ENCODE measurements at places on chromosomes 5 and 9.

GRCh38 chr9:99239341-99240060, 17.4 kb downstream of the SEC61B start:
- no peak for DNase-seq

DNA sequence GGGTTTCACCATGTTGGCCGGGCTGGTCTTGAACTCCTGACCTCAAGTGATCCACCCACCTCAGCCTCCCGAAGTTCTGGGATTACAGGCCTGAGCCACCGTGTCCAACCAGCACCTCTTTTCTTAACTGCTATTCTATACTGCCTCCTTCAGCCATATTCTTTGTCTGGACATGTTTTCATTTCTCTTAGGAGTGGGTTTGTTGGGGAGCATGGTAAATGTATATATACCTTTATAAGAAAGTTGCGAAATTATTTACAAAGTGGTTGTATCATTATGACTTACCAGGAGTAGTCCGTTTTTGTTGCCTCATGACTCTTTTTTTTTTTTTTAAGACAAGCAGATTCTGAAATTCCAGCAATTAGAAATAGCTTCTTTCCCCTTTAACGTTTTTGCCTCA, 38.7 kb downstream of the CDC42SE2 start:
- no peak for DNase-seq

DNA sequence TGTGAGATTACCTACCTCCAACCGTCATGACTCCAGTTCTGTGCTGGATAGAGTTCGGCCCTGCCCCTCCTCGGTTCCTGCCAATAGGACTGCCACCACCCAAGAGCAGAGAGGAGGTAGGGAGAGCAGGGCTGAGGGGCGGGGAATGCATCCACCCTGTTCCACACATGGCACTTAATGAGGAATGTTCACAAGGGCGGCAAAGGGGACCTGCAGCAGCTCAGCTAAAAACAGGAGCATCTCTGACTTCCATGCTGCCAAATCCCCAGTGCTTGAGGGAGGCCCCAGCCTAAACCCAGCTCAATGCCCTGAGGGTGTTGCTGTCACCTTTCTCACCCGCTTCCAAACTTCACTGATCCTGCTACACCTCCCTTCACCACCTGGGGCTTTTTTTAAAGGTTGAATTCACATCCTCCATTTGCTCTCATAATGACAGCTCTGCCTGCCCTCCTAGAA, 7.8 kb upstream of the DELE1 start:
- no peak for DNase-seq

DNA sequence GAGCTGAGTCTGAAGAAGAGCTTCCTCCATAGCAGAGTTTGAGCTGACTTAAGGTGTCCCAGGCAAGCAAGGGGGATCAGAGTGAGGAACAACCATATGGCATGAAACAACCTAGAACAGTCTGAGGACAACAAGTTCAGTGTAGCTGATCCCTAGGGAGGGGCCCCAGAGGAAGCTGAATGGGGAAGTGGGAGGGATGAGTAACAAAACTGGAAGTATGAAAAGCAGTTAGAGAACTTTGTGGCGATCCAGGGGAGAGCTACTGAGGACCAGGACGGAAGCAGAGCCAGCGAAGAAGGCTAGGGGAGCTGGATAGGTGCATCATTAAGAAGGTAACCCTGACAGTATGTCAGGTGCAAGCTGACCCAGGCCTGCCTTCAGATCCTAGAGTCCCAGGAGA, 580.8 kb downstream of the BNC2 start:
- no peak for DNase-seq

GRCh38 chr5:149550594-149551226, 529 bp downstream of the CSNK1A1 start:
- DNase-seq, result no peak

GRCh38 chr5:84215521-84215920, 169.2 kb downstream of the EDIL3 start:
- no peak for DNase-seq

DNA sequence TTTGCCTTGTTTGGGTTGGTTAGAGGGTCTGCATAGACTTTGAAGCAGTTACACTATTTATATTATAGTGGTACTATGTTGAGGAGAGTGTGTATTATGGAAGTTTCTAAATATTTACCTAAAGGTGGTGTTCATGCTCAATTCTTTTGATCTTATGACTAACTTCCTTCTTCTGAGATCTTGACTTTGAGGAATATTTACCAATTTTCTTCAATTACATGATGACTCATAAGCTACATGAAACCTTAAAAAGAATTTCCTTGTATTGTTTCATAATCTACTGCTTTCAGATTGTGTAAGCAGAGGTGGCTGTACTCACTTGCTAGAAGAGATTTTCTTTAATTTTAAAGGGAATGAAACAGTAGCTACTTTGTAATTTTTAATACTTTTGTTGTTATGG, 276.1 kb downstream of the TAF11L14 start:
- DNase-seq, result no peak

DNA sequence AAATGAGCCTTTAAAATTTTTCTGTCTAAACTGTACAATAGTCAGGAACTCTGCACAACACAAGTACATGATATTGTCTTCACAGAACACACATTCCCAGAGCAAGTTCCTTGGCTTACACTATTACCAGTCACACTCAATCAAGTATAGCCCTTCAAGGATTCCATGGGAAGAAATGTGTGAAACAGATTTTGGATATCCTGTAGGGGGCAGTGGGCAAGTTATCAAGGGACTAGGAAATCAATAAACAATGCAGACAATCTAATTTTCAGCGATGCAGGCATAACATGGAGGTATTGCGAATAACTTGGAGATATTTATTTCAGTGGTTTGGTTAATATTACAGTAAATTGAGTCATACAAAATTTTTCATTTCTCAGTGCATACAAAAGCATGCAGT, 1171.5 kb upstream of the NUDT12 start:
- DNase-seq, result no peak

GRCh38 chr5:158121678-158122077, 262.7 kb upstream of the CLINT1 start:
- DNase-seq, result no peak

GRCh38 chr9:83639266-83639665, 16.3 kb downstream of the IDNK start:
- no peak for DNase-seq

DNA sequence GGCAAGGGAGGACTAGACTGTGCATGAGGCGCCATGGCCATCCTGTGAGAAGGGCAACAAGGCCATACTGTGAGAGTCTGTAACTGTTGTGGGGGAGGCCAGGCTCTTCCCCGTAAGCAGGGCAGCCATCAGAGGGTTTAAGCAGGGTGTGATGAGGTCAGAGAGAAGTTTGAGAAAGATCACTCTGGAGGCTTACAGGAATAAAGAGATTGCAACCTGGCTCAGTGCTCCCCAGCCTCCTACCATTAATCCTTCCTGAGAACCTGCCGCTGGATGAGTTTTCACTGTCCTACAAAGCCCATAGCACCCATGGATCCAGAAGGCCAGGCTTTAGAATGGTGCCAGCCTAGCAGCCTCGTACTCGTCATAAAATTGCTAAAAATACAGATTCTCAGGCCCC, 14.4 kb upstream of the TRMT10B start:
- DNase-seq, result no peak

DNA sequence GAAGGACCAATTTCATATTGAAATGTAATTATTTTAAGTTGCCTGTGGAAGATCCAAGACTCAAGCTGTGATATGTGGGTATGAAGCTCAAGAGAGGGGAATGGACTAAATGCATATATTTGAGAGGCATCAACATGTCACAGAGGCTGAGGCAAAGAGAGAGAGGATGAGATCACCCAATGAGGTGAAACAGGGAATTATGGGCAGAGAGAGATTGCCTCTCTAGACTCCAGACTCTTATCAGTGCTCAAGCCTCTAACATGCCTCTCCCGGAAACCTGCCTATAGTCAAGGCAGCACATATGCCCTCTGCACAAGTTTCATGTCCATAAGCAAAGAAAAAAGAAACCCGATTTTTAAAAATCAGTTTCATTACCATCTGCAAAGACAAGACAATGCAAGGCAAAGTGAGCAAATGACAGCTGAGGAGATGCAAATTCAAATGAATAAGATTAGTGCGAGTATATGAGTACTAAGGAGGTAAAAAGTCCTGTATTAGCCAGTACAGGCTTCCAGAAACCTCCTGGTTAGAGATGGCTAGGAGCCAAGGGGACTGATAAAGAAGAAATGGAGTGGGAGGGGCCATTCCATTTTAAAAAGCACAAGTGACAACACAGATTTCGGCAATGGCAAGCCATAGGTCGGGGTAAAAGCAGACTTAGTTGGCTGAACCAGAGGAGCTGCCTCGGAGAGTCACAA, 9.4 kb downstream of the APTX start:
- no peak for DNase-seq

- no peak for DNase-seq
These were observed 180.0 kb upstream of the KLF9 start for GRCh38 chr9:70594386-70594944.

DNA sequence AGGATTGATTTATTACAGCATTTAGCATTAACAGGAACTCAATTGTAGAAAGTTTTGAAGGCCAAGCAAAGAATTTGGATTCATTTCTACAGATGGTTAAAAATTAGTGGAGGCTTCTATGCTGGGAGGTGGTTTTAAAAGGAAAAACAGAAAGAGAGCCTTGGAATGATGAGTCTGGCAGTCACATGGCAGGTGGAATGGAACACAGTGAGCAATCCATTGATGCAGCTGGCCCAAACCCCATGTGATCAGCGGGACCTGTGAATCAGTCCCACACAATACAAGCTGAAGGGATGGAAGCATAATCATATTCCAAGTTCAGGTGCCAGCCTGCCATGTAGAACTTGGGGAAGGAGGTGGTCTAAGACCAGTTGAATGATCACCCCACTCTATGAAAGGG, 147.9 kb downstream of the PIP5K1B start:
- DNase-seq, result no peak

DNA sequence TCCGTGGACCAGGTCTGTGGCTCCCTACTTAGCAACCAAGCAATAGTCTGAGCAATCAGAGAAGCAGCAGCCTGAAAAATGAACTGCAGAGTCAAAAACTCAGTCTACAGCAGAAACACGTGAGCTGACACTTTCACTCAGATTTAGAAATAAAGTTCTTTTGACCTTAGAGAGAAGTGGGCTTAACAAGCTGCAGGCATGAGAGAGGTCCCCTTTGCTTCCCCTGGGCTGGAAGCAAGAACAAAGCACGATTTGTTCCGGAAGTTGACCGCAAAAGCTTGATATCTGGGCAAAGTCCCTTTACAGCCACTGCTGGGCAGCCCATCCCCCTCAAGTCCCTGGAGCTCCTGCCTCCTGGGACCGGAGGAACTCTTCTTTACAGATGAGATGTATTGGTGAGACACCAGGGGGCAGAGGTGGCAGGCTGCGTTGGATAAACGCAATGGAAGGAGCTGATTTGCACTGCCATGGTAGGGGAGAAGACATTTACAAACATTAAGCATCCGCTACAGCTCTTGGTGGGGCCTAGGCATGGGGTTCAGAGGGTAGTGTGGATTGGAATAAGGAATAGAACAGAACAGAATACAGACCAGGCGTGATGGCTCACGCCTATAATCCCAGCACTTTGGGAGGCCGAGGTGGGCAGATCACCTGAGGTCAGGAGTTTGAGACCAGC, 5.8 kb upstream of the SOWAHA start:
- no peak for DNase-seq

GRCh38 chr9:526904-527591, 312.4 kb downstream of the DOCK8 start:
- no peak for DNase-seq

DNA sequence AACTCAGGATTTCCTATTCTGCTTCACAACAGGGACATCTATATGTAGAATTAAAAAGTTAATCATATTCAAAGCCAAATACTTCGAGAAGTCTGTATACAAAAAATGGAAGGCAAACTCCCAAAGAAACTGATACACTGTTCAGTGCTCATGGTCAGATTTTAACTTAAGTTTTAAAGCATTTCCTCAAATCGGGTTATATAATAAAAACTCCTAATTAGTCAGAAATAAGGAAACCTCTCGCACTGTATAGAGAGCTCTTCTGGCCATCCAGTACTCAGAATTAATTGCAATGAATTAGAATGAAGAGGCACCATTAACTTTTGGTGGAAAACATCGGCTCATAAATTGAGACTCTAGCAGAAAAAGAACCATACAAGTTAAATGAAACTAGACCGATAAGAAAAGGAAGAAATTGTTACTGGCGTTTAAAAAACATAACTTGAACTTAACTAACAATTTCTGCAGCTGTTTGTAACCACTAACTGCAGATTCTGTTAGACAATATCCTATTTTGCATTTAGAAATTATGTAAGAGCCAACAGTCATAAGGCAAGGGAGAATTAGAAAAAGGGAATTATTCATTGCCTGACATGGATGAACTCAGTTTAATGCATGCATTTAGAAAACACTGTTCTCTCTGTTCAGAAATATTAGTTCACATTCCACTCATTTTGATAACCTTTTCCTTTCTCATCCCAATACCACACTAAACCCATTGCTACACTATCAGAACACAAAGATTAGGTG, 96.6 kb downstream of the FNBP1 start:
- DNase-seq, result no peak

DNA sequence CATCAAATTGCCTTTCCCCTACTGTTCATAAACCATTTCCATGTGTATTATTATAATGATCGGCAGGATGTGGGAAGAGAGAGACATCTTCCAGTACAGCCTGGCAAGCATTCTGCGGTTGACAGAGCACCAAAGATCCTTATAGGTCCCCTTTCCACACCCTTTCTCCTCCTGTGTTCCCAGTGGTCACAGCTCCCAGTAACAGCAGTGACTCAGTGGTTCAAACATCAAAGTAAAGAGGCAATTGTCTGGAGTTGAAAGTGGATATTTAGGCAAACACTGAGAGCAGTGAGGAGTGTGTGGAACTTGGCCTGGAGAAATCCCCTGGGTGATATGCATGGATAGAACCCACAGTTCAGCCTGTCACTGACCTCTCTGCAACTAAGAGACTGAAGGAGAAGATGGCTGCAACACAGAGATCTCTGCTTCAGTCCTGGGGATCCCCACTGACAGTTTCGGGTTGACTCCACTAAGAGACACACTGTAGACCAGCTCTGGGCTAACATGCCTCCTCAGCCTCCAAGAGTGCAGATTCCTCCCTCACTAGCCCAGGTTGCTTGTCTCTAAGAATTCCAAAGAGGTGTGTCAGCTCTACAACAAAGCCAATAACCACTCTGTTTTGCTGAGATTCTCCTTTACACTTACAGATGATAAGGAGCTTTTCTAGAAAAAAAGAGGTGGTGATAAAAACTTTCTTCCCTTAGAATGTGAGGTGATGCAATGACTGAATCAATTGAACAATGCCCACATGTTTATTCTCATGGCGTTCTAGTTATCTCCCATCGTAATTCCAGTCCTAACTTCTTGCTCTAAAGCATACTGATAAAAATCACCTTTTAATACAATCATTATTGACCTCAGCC, 94.4 kb upstream of the IL6ST start:
- peak; percentile 32 for DNase-seq

- no peak for DNase-seq
These were observed 156.2 kb upstream of the CCDC152 start for GRCh38 chr5:42600441-42600840.

- no peak for DNase-seq
These were observed 196.3 kb downstream of the FBXO4 start for GRCh38 chr5:42121401-42121800.

- DNase-seq, result no peak
These were observed 90.4 kb downstream of the PGM5 start for GRCh38 chr9:68446836-68447235.

Data from stimulated activated CD4-positive, alpha-beta T cell treated with anti-CD3 and anti-CD28 coated beads, Interleukin-2, amount 100 ng/mL, for 48 hours (primary cell).